Panc1 (cell line): ENCODE measurements at places on chromosomes 1 and 21.
A peak's percentile ranks its signal among the peaks of the same experiment; 100 is the strongest.

GRCh38 chr1:119774746-119775490, 6.2 kb upstream of the HMGCS2 start:
- H3K4me3 ChIP-seq, result no peak overlapping the region
- peaks cover 29% of the 10 kb centered on the region for H3K27me3 ChIP-seq
- no peaks in the 10 kb centered on the region for H3K36me3 ChIP-seq
- 0 out of 2 replicates have a peak, but pooled peaks cover 5% of the 10 kb centered on the region for H3K4me1 ChIP-seq
- no peak overlapping the region for H3K27ac ChIP-seq
- no peak for DNase-seq

- no peak for DNase-seq
- H3K36me3 ChIP-seq, result peaks cover 2% of the 10 kb centered on the region; the same call in 1 of the 2 replicates
- peak within 1 kb of the TSS; percentile 99 for H3K27ac ChIP-seq
- H3K4me1 ChIP-seq, result peaks cover 62% of the 10 kb centered on the region
- no peaks in the 10 kb centered on the region for H3K27me3 ChIP-seq
- H3K4me3 ChIP-seq, result peak within 1 kb of the TSS; percentile 87
These were observed at the start of gene VWA1 for GRCh38 chr1:1435106-1435903. TSS of gene VWA1 (plus strand) at chr1:1435690. CDS start at chr1:1435749, 59 bp downstream.

DNA sequence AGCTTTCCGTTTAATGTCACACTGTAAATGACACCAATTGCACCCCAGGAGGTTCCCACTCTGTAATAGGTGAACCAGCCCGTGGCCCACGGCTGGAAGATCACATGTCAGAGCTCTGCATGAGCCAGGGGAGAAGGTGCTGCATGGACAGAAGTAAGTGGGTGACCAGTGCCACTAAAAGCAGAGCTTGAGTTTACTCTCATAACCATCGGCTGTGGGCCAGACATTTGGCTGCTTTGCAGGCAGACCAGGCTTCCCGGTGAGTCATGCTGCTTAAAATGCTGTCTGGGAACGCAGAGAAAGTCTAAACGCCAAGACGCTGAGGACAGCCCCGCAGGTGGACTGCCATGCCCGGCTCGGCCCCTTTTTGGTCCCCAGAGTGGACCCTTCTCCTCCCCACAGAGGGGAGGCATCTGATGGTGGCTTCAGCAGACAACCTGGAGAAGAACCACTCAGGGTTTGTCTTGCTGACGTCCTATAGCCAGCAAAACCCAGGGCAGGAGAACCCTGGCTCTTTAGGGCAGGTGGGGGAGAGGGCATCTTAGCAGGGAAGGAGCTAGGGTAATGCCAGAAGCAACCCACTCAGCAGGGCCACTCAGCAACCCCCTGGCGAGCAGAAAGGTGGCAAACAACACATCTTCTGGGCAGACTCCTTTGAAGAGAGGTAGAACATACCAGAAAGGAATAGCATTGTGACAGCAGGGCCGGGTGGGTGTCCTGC, 7.3 kb downstream of the KIAA2013 start:
- H3K4me1 ChIP-seq, result peaks cover 21% of the 10 kb centered on the region
- no peak overlapping the region; the same call in 1 of the 2 replicates for H3K27ac ChIP-seq
- no peaks in the 10 kb centered on the region for H3K27me3 ChIP-seq

DNA sequence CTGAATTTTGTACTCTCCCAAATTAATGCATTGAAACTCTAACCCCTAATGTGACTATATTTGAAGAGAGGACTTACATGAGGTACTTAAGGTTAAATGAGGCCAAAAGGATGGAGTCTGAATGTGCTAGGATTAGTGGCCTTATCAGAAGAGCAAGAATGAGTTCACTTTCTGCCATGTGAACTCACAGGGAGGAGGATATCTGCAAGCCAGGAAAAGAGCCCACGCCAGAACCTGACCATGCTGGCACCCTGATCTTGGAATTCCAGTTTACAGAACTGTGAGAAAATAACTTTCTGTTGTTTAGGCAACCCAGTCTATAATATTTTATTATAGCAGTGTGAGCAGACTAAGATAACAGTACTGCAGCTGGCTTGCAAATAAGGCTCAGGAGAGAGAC, 12.2 kb upstream of the FASLG start:
- no peak overlapping the region for H3K4me3 ChIP-seq
- H3K36me3 ChIP-seq, result no peaks in the 10 kb centered on the region
- no peak overlapping the region for H3K27ac ChIP-seq
- no peak for DNase-seq

DNA sequence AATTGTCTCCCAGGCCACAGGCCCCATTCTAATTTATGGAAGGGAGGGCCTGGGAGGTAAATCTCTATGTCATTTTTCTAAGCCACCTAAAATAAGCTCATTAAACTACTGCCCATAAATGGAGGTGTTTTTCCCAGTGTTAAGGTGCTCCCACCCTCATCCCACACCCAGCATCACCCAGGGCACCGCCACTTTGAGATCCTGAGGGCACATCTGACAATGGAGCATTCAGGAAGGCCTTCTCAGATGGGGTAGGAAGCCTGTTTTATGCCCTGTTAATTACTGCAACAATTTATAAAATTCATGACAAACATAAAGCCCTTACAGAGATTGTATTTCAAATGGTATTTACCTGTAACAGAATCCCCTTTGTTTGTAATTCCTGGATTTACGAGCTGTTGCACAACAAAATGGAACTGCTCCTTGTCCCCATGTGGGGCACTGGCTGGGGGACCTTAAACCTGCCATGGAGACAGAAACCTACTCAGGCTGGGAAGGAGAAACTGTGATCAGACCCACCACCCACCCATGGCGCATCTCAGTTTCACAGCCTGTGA, 319.5 kb upstream of the USP24 start:
- no peaks in the 10 kb centered on the region for H3K4me1 ChIP-seq
- DNase-seq, result no peak
- no peaks in the 10 kb centered on the region for H3K27me3 ChIP-seq
- no peak overlapping the region for H3K4me3 ChIP-seq
- H3K36me3 ChIP-seq, result no peaks in the 10 kb centered on the region

- no peak for DNase-seq
- no peaks in the 10 kb centered on the region for H3K36me3 ChIP-seq
- no peaks in the 10 kb centered on the region for H3K27me3 ChIP-seq
- no peak overlapping the region for H3K4me3 ChIP-seq
- no peak overlapping the region for H3K27ac ChIP-seq
These were observed 601.9 kb downstream of the MRPL39 start for GRCh38 chr21:25005388-25005787.

DNA sequence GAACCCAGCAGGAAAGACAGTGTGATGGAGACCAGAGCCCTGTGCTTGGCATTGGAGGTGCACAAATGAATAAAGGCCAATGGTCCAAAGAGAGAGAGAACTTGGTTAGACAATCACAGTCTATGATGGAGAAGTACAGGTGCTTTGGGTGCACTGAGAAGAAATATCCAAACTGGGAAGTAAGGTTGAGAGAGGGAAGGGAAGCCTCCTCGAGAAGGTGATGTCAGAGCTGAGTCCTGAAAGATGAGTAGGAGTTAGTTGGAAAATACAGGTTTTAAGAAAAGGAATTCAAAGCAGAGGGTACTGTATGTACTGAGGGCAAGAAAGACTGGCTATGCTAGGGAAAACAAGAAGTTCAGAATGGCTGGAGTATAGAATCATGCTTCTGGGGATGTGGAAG, 94.1 kb upstream of the CD53 start:
- no peaks in the 10 kb centered on the region for H3K27me3 ChIP-seq
- DNase-seq, result no peak
- H3K4me1 ChIP-seq, result no peaks in the 10 kb centered on the region
- no peak overlapping the region for H3K27ac ChIP-seq

DNA sequence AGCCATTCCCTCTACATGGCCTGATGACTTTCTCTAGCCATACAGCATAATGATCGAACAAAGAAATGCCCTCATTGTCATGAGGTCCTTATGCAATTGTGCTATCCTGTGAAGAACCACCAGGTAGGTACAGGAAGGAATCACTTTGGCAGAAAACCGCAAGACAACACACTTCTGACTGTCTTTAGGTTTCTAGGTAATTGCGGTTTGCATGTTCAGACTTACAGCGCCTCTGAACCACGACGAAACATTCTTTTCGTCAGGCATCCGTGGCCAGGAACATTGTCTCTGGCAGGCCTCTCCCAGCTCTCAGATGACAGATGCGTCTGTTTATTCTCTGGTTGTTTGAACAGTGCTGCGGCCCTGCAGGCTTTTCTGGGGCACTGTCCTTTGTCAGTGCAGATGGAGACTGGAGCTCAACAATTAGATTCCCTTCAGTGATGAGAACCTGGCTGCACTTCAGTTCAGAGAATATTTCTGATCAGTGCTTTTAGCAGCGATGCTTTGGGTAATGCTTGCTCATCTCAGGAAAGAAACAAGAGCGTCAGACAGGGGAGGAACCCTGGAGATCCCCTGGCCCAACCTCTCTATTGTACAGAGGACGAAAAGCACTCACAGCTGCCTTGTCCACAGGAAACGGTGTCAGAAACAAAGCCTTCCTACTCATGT, 63.4 kb downstream of the B3GALT5 start:
- peaks cover 2% of the 10 kb centered on the region; the same call in 1 of the 2 replicates for H3K27me3 ChIP-seq
- DNase-seq, result no peak
- H3K36me3 ChIP-seq, result no peaks in the 10 kb centered on the region
- H3K27ac ChIP-seq, result no peak overlapping the region
- no peaks in the 10 kb centered on the region for H3K4me1 ChIP-seq

GRCh38 chr1:202860744-202861419, 28.1 kb downstream of the RABIF start:
- peak overlapping the region; percentile 68 for H3K4me3 ChIP-seq
- no peak overlapping the region; the same call in 1 of the 2 replicates for H3K27ac ChIP-seq
- H3K36me3 ChIP-seq, result peaks cover 3% of the 10 kb centered on the region; the same call in 1 of the 2 replicates
- DNase-seq, result no peak

- no peak overlapping the region for H3K4me3 ChIP-seq
- no peaks in the 10 kb centered on the region for H3K36me3 ChIP-seq
- H3K4me1 ChIP-seq, result no peaks in the 10 kb centered on the region
- H3K27ac ChIP-seq, result no peak overlapping the region
- H3K27me3 ChIP-seq, result no peaks in the 10 kb centered on the region
These were observed 19.5 kb upstream of the OR6N2 start for GRCh38 chr1:158800526-158800925.

- H3K36me3 ChIP-seq, result no peaks in the 10 kb centered on the region
- no peak overlapping the region for H3K27ac ChIP-seq
- DNase-seq, result no peak
- H3K27me3 ChIP-seq, result no peaks in the 10 kb centered on the region
These were observed 7.4 kb downstream of the MEF2D start for GRCh38 chr1:156493154-156493631.
